Dorsolateral prefrontal cortex (tissue), 122 donors: ENCODE measurements at places on chromosomes 4 and X.

- no peak for DNase-seq
Measured at GRCh38 chrX:12113321-12113720, 25.0 kb upstream of the FRMPD4 start.

GRCh38 chrX:683576-683975, 53.0 kb downstream of the SHOX start:
- no peak for DNase-seq

GRCh38 chrX:292900-293897, 12.0 kb downstream of the PLCXD1 start:
- peak; percentile 24 for DNase-seq

GRCh38 chr4:71221510-71222466, 117.0 kb upstream of the SLC4A4 start:
- no peak for DNase-seq

DNA sequence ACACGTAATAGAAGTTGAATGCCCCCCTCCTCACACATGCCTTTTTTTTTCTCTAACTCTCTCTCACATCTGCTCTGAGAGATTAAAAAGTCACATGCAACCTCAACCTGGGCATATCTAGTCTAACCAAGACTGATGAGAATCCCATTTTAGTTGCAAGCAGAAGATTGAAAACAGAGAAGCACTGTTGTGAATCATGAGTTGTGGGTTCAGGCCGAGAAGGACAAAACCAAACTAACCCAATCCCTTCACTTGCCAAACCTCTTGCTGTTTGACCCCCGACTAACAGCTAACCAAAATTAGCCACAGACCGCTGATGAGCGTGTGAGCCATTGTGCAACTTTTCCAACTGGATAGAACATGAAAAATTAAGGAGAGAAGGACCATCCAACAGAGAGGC, 31.8 kb downstream of the CXCL1 start:
- no peak for DNase-seq

- no peak for DNase-seq
Measured at GRCh38 chrX:47749185-47749967, 87.3 kb upstream of the ZNF81 start.

DNA sequence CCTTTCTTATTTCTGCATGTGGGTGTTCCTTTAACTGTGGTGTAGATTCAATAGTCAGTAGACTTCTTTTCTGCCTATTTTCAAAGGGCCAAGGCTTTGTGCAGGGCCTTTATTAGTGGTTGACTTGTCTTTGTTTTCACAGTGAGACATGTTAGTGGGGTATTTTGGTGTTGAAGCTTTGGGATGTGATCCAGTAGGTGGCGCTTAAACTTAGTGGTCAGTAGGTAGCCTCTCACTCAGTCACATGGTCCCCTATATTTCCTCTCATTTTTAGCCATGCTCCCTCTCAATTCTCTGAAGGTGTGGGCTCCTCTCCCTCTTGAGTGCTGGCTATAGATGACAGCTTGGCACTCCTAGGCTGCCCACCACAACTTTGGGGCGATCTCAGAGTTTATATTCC, 23.4 kb upstream of the SLC10A7 start:
- no peak for DNase-seq

- DNase-seq, result no peak
Measured at GRCh38 chr4:150421612-150422011, 160.3 kb upstream of the MAB21L2 start.
